Stimulated activated CD8-positive, alpha-beta memory T cell treated with anti-CD3 and anti-CD28 coated beads, Interleukin-15, amount 100 ng/mL, for 1 hour (primary cell): ENCODE measurements at places on chromosomes 7 and 10.

DNA sequence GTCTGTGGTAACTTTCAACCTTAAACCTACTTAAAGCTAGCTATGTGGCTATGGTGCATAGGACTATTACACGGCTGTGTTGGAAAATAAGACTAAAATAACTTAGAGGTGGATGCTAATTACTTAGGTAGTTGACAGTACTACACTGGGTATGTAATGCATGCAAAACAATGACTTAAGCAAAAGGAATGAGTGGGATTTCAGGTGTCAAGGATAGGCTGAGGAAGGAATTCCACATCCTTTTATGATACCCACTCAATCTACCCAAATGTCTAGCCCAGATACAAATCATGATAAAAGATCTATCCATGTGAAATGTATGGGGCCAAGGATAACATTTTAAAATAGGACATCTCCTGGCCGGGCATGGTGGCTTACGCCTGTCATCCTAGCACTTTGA is 13.9 kb downstream of the CDNF start:
- no peak for DNase-seq

GRCh38 chr7:149616898-149617297 is 119.3 kb upstream of the ZNF746 start:
- no peak for DNase-seq

DNA sequence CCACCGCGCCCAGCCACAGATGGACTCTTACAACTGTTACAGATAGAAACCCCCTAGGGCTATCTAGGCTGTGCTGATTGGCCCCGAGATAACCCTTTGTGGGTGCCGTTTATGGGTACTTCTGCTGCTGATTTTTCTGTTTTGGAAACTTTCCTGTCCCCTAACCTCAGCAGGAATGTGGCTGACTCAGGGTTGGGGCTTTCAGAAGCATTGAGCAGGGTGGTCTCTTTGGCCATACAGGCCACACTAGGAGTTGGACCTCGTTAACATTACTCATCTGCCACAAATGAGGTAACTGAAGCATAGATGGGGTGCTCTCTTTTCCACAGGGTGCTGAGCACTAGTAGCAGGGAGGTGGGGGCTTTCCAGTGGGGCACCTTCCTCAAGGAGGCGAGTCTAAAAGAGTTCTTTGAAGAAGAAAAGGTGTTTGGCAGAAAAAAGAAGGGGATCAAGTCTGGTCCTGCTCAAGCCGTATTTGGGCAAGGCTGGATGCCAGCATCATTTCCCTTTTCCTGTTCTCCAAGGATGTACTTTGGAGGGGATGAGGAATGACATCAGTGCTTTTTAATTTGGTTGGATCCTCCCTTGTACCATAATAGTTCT is 6.4 kb downstream of the ZSCAN25 start:
- DNase-seq: no peak

DNA sequence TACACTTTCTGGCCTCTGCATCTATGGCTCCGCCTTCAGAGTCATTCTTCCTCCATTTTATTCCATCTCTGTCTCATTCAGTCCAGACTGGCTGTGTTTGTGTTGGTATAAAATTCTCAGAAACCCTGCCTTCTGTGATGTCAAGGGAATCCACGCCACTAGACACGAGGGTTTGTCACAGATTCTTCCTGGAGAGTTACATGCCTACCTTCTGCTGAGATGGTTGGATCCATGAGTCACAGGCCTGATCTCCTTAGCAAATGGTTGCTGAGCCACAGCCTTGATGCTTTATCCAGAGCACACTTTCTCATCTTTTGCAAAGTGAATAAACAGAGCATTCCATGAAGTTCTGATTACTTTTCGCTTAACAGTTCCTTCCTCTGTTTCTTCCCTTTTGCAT is 35.9 kb upstream of the TSPAN33 start:
- DNase-seq: no peak

GRCh38 chr10:34637418-34637911 is 177.6 kb downstream of the PARD3 start:
- DNase-seq: peak; percentile 41

DNA sequence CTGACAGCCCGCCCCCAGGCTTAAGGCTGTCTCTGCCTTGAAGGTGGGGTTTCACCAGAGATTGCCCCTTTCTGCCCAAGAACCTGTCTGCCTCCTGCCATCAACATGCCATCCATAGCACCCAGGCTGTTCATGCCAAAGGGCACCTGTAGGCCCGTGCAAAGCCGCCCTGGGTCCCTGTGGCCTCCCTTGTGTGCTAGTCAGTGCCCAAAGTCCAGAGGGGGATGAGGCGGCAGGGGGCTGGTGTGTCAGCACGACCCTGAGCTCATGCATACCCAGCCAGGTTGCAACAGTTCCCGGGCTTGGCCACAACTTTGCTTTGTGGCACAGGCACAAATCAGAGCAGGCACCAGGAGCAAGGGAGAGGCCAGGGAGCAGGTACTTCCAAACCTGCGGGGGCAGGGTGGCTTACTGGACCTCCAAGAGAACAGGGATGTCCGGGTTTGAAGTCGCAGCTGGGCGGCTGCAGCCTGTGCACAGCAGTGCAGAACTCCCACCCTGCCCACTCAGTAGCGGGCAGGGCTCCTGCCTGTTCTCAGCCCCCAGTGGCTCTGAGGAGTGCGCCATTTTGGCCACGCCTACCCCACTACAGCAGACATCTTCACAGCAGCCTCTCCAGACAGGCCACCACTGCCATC is 671.1 kb upstream of the GRM3 start:
- no peak for DNase-seq

DNA sequence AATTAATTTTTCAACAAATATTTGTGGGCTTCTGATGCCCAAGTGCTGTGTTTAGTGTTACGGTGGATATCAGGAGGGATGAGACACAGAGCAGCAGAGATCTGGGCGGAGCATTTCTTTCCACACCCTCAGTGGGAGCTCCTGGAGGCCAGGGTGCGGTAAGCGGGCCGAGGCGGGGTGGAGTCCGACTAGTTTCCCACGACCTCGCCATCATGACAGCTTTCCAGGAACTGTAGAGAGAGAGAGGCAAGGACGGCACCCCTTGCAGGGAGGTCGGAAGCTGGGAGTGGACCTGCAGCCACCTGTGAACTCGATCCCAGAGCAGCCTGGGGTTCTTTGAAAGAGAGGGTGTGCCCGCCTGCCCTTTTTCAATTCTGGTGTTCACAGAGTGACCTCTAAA is 128.2 kb downstream of the ACTR3B start:
- DNase-seq: no peak

DNA sequence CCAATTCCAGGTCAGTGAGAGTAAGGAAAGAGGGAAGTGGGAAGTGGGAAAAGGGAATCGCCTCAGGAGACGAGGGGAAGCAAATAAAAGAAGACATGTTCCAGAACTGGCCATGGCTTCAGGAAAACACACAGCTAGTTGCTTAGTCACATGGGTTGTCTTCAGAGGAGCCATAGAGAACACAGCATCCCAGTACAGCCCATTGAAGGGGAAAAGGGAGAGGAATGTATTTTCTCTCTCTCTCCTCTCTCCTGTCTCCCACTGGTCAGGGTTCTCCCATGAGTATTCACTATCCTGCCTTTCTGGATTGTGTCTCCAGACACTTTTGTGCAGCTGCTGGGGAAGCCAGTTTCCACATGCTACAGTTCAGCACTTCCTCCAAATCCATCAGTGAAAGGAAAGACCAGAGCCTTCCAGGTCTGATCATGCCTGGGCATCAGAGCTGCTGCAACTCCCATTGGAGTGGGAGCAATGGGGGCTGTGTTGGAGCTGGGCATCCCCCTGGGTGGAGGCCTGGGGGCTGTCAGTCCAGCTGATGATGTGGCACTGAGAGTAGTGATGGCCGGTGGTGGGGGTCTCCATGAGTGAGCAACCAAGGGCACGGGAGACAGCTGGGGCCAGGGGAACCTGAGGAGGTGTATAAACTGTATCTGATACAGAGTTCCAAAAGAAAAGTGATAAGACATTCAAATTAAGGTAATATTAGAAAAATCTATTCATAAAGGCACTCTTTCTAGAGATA is 38.6 kb downstream of the MAP3K8 start:
- DNase-seq: no peak

DNA sequence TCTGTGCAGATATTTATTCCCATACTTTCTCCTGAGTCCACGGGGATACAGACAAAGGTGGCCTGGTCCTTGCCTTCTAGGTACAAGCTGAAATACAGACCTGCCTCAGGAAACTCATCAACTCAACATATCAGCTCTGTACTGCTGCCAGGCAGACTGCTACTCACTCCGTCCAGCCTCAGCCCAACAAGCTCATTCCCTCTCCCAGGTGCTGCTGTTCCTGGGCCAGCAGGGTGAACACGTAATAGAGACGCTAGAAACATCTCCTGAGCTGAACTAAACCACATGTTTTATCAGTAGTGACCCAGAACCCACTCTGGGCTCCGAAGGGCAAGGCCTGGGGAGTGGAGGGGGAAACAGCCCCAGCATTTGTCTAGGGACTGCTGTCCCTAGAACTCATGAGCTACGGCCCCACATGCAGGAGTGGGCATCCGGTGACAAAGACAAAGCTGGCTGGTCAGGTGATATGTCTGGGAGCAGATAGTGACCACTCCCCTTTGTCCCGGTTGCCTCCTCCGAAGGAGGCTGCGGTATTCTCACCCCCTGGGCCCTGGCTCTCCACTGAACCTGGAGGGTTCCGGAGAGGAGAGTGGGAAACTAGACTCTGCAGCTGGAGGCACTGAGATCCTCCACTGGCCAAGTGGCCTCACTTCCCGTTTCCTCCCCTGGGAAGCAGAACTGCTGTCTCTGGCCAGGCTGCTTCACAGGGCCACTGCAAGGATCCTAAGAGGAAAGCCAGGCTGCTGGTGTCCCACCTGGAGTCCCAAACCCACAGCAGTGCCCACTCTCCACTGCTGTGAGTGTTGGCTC is 116.1 kb downstream of the FAM53B start:
- DNase-seq: no peak

DNA sequence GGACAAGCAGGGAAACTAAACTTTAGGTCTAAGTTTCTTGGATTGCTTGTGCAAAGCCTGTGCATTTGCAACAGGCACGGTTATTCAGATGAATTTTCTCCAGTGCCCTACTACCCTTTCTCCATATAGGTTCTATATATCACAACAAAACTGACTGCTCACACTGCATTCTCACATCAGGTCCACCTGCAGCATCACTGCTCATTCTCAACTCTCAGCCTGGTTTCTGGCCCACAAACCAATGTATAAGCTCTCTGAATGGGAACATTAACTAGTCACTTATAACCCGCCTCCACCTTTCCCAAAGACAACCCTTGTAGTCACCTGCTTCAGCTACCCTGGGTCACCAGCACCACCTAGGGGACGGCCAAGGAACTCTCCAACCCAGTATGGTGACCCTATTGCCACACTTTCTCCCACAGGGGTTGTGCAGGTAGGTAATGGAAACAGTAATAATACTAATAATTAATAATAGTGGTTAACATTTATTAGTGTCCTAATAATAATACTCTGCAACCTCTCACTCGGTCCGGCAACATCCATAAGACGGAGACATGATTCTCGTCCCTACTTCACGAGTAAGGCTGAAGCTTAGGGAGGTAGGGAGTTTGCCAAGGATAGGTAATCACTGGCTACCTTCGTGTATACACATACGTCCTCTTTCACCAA is 97.3 kb downstream of the CLEC2L start:
- DNase-seq: no peak

DNA sequence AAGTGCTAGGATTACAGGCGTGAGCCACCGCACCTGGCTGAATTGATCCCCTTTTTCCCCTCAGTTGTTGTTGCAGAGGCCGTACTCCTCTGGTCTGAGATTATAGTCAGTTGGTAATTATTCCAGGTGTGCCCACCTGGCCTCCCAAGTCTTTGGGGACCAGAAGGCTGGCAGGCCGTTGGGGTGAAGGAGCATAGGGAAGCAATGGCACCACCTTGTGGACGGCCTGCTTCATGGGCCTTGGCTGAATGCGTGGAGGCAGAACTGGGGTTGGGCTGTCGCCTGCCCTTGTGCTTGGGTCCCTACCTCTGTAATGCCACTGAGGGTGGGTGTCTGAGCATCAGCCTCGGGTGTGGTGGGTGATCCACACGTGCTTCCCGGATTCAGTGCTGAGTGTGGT is 125.7 kb downstream of the RGS10 start:
- peak; percentile 36 for DNase-seq

GRCh38 chr7:26449175-26450165 is 157.8 kb downstream of the SNX10 start:
- no peak for DNase-seq

GRCh38 chr7:31146030-31146429 is 93.9 kb downstream of the ADCYAP1R1 start:
- DNase-seq: no peak

GRCh38 chr10:80598084-80598798 is 60.5 kb downstream of the SH2D4B start:
- no peak for DNase-seq

DNA sequence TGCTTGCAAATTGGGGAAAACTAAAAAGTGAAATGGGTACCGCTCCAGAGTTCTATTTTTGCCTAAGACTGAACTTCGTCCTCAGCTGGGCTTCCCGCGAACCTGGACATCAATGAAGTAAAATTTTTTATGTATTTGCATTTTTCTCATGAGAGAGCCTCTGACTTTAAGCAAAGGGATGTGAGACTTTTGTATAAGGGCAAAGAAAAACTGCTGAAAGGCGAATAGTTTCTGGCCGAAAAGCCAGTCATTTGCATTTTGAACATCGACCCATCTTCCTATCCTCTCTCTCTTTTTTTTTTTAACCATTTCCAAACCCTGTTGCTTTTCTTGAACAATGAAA is 573 bp downstream of the PMPCB start:
- no peak for DNase-seq

- DNase-seq: no peak
These were observed 135.4 kb upstream of the BMPER start for GRCh38 chr7:33769930-33770329.

- DNase-seq: peak; percentile 47
These were observed at the start of gene SRPK2 for GRCh38 chr7:105388356-105389087. TSS of gene SRPK2 (minus strand) at chr7:105388921.

GRCh38 chr7:130946114-130946513 is 212.1 kb upstream of the KLF14 start:
- DNase-seq: no peak

GRCh38 chr7:121372376-121373010 is 23.6 kb downstream of the FAM3C start:
- DNase-seq: no peak

DNA sequence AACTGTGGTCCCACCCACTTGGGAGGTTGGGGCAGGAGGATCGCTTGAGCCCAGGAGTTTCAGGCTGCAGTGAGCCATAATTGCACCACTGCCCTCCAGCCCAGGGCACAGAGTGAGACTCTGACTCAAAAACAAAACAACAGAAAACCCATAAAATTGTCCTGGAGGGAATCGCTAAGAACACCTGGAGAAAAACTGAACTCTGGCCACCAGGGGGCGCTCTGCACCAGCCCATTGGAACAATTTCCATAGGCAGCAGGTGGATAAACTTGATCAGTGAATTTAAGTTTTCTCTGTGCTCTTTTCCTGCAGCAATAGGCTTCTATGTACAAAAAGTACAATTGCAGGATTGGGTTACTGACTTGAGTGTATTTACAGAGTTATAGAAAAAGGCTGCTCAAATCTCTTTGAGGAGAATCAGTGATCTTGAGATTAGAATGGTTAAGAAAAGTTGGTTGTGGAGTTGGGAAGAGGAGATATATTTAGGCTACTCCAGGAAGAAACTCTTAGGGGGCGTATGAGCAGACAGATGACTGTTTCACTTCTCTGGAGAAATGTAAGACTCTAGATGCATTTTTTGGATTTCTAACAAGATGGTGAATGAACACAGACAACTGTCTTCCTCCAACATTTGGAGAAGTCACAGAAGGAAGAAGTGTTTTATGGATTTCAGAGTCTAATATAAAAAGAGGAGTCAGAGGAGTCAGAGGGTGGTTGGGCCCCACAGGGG is 274.9 kb upstream of the GALNT17 start:
- DNase-seq: peak; percentile 15

GRCh38 chr10:6601246-6601805 is 21.2 kb upstream of the PRKCQ start:
- DNase-seq: no peak

- no peak for DNase-seq
These were observed 104.7 kb upstream of the EEPD1 start for GRCh38 chr7:36048141-36048901.
